ENCODE measurements at places on chromosomes 13 and 19.

DNA sequence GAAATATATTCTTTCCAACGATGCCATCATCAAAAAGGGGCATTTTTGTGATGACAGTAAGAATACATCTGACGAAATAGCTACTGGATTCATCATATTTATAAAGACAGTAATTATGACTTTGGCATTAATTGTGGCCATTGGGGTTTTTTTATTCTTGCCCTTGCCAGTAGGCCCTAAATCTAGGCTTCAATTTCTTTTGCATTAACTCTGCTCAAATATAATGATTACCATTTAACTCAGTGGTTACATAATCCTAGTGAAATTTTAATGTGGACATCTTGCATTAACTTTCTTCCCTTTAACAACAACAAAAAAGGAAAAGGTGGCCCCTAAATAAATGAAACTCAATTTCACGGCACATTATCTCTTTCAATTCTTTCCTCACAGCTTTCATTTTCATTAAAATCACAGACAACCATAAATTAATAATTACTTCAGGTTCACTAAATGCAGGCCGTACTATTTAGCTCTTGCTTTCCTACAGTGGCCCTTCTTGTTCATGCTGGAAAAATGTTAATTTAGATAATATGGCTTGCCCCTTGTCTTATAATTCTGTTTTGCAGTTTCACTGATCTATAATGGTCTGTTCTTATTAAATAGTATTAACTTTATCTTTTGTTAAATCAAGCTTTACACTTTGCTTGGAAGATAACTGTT is 615.6 kb downstream of the DACH1 start:
- DNase-seq, result peak; percentile 30

GRCh38 chr13:46202188-46202795 is 9.4 kb upstream of the LRRC63 start:
- no peak for DNase-seq

DNA sequence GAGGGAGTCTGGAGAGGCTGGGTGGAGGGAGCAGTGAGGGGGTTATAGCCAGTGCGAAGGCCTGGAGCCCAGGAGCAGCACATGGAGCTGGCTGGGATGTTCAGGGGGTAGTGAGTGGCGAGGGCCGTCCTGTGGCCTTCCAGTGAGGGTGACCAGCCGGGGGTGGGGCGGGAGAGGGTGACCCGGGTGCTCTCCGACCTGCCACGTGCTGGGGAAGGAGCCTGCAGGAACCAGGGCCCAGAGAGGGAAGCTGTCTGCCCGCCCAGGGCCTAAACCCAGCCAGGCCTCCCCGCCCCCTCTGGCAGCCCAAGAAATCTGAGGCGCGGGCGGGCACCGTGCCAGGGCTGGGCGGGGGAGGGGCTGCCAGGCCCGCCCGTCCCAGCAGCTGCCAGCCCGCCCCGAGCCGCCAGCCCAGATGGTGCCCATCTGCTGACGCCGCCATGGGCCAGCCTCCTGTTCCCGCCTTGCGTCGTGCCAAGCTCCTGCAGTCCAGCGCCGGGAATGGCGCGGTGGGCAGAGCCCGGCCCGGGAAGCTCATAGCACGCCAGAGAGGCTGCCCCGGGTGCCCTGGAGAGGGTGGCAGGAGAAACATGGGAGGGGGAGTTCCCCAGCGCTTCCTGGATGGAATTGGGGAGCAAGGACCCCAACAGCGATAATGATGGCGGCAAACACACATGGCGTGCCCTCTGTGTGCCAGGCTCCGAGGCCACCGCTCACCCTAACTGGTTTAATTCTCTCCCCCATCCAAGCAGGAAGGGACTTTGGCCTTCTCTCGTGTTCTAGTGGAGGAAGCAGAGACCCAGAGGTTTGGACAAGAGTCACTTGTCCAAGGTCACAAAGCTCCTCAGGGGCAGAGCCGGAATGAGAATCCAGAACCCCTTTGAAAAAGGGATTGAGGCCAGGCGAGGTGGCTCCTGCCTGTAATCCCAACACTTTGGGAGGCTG is 21.5 kb downstream of the NFIC start:
- peak; percentile 98 for DNase-seq

GRCh38 chr13:29160862-29161261 is 340.7 kb downstream of the MTUS2 start:
- DNase-seq, result no peak

DNA sequence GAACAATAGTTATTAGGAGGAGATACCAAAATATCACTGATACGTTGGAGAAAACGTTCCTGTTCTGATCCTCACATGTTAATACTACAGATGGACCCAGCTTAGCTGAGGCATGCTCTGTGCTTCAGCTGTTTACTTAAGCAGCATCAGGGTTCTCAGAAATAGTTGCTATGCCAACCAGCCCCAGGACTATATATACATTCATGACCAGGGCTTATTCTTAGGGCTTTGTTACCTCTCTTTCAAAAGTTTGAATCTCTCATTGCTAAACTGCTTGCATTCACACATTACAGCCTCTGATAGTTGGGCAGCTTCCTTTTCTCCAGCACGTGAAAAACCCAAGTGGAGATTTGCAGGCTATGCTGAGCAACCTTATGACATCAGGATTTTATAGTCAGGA is 800.4 kb downstream of the DIAPH3 start:
- peak; percentile 56 for DNase-seq

DNA sequence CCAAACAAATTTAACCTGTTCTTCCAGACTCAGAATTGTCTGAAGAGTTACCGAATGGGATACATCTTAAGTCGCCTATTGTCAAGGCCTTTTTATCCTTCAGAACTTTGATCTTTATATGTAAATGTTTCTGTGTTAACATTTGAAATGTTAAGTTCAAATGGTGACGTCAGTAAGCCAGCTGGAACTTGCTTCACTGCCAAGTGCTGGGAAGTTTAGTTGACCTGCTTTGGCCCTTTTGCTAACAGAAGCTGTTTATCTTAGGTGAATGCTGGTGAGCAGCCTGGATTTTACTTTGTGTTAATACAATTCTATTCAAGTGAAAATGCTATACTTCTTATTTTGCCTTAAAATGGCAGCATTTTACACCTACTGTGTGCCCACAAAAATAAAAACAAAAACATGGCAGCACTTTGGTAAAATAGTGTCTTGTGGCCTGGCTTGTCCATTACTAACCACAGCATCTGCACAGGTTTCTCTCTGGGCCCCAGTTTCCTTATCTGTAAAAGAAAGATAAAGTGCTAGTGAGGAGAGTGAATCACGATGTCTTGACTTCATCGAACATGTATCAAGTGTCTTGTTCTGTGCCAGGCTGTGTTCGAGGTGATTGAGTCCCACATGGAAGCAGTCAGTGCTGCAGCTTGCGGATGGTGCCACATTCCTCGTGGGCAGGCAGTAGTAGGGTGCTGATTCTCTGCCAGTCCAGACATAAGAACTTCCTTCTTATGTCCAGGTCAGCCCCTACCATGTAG is 2.2 kb downstream of the NAXD start:
- no peak for DNase-seq

GRCh38 chr19:35142606-35143230 is 337 bp upstream of the FXYD7 start:
- peak; percentile 79 for DNase-seq

- peak; percentile 95 for DNase-seq
Measured at GRCh38 chr19:56105090-56105701, 15.9 kb downstream of the ZNF787 start.

DNA sequence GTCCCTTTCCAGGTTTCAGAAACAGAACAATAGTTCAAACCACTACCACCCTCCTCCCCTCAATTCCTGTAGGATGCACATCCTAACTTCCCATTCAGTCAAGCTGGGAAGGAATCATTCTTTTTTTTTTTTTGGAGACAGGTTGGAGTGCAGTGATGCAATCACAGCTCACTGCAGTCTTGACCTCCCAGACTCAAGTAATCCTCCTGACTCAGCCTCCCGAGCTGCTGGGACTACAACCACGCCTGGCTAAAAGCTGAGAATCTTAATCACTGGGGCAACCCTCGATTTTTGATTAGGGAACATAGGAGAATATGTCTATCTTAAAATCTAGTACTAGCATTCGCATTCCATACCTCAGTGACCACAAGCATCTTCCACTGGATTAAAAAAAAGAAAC is 146.2 kb downstream of the ABCC4 start:
- DNase-seq, result no peak

DNA sequence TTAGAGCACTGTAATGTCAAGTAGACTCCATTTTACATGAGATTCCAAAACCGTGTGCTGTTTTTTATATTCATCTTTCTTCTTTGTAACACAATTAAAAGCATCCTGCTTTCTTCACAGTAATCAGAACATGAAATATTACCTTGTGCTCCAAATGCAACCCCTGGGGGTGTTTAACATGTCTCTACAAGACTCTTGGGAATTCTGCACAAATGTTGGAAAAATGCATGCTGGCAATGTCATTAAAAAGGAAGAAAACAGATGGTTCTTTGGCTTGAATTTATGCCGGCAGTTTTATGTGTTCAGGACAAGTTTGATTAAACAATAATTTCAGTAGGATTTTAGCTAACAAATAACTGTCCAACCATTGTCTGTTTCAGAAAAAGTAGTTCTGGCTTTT is 159.1 kb downstream of the LIG4 start:
- DNase-seq, result peak; percentile 91

GRCh38 chr13:108272333-108272732 is 2.8 kb downstream of the TNFSF13B start:
- DNase-seq, result no peak

GRCh38 chr19:43674596-43674995 is 4.6 kb upstream of the PLAUR start:
- no peak for DNase-seq

GRCh38 chr19:3612901-3613741 is 6.4 kb upstream of the TBXA2R start:
- no peak for DNase-seq

DNA sequence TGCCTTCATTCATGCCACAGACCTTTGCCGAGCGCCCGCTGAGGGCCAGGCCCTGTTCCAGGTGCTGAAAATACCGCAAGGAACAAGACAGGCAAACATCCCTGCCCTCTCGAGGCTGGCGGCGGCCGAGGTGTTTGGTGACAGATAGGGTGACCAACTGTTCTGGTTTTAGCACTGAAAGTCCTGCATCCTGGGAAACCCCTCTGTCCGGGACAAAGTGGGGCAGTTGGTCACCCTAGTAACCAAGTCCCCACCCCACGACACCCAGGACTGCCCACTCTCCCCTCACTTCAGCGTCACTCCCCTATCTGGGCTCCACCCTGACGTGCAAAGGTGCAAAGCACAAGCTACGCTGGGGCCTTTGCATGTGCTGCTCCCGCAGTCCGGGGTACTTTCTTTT is 17.3 kb downstream of the ZBTB7A start:
- DNase-seq, result no peak

- DNase-seq, result no peak
Measured at GRCh38 chr19:28307487-28307886, 905.5 kb downstream of the UQCRFS1 start.

GRCh38 chr19:38647966-38648768 is 718 bp downstream of the ACTN4 start:
- DNase-seq, result peak; percentile 59

- DNase-seq, result peak; percentile 73
Measured at GRCh38 chr13:105918842-105919741, 616.4 kb downstream of the EFNB2 start.

DNA sequence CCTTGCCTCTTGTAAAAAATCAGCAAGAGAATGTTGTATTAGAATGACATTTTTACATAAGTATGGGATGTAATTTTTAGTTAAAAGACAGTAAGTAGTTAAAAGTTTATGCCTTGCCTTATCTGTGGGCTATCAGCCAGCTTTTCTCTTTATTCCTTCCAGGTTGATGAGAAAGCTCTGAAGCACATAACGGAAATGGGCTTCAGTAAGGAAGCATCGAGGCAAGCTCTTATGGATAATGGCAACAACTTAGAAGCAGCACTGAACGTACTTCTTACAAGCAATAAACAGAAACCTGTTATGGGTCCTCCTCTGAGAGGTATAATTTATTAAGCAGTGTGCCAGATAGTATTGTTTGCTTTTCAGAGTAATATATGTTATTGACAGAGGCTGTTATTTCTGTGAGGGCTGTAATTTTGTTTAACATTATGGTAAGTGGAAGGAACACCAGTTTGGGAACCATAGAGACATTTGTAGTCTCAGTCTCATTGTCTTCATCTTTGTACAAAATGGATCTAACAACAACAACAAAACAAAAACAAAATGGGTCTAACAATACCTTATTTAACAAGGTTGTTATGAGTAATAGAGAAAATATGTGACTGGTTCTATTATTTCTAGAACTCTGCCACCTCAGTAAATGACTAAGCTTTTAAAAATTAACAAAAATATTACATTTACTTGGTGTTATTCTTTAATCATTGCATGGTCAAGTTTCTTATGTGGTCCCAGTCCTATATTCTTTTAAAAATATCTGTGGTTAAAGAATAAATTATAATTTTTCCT is 112.8 kb downstream of the TDRD3 start:
- peak; percentile 34 for DNase-seq

DNA sequence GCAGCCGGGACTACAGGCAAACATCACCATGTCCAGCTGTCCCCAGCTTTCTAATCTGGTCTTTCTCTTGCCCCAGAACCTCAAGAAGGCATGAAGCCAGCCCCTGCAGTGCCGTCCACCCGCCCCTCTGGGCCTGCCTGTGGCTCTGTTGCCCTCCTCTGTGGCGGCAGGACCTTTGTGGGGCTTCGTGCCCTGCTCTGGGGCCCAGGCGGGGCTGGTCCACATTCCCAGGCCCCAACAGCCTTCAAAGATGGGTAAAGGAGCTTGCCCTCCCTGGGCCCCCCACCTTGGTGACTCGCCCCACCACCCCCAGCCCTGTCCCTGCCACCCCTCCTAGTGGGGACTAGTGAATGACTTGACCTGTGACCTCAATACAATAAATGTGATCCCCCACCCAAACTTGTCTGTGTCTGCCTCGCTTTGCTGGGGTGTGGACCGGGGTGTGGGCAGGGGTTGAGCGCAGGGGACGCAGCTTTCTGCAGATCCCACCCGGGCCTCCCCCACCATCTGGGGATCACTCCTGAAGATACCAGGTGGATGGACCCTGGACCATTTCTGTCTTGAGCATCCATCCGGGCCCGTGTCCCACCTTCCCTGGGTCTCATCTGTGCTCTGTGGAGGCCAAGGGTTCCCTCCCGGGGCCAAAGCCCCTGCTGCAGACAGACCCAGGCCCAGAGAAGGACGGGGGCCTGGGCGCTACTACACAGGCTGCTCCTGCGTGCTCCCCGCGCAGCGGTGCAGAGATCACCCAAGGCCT is 15.3 kb downstream of the PRKCSH start:
- DNase-seq, result no peak

DNA sequence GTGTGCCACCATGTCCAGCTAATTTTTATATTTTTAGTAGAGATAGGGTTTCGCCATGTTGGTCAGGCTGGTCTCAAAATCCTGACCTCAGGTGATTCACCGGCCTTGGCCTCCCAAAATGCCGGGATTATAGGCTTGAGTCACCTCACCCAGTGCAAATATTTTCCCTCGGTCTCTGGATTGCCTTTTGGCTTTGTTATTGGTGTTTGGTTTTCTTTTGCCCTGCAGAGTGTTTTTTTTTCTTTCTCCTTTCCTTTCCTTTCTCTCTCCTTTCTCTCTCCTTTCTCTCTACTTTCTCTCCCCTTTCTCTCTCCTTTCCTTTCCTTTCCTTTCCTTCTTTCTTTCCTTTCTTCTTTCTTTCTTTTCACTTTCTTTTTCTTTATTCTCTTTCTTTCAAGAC is 33.2 kb downstream of the KDM4B start:
- DNase-seq, result peak; percentile 31

- peak; percentile 39 for DNase-seq
Measured at GRCh38 chr13:20525144-20525600, 485 bp downstream of the CRYL1 start.

- no peak for DNase-seq
Measured at GRCh38 chr13:75414036-75414827, 67.7 kb downstream of the TBC1D4 start.
